GM23338 (cell line): ENCODE measurements at places on chromosomes 12 and 14. TPM values are rescaled to one million over a fixed set of nuclear protein-coding genes. Genes with fewer than 3 reads are reported as not detected.

DNA sequence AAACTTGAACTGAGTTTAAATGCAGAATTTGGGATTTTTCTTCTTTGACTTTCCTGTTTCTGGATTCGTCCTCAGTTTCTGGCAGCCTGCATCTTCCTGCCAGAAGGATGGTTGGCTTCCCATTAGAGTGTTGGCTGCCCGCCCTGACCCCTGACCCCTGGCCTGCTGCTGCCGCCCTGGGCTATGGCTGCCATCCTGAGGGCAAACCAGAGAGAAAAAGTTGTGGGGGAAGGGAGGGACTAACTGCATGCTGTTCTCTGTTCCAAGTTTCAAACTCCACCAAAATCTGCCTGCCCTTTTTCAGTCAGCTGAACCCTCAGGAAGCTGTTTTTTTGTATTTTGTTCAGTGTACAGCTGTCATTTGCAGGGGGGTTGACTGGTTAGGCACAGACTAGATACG, 48.4 kb downstream of the FNTB start:
- H3K36me3 ChIP-seq = no peaks in the 10 kb centered on the region; the same call in 1 of the 2 replicates
- no peak overlapping the region for H3K4me3 ChIP-seq
- H3K27me3 ChIP-seq = no peaks in the 10 kb centered on the region
- no peak overlapping the region for H3K27ac ChIP-seq
- no peaks in the 10 kb centered on the region for H3K4me1 ChIP-seq
- no peak for DNase-seq

The GLT1D1 gene
- total RNA-seq = 4.4 and 5.9 TPM in 2 replicates

DNA sequence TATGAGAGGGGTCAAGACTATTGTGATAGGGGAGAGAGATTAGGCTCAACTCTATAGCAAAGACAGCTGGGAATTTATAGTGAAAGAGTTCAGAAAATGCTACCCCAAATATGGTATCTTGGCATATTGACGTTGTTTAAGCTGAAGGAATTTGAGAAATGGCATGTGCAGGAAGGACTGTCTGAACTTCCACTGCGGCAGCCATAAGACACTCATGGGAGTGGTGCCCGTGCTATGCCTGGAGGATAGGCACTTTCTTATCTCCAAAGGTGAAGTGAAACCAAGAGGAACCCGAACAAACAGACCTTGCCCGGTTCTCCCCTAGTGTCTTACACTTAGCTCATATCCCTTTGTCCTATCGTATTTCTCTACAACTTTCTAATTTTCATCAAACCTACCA, 390.3 kb downstream of the TMTC2 start:
- DNase-seq = no peak
- H3K27me3 ChIP-seq = no peaks in the 10 kb centered on the region
- no peak overlapping the region for H3K27ac ChIP-seq
- no peak overlapping the region for H3K4me3 ChIP-seq
- H3K4me1 ChIP-seq = no peaks in the 10 kb centered on the region; the same call in 1 of the 2 replicates

The KCNC2 gene
- total RNA-seq = 0.10 TPM in 1 of 2 replicates, not detected in the other

DNA sequence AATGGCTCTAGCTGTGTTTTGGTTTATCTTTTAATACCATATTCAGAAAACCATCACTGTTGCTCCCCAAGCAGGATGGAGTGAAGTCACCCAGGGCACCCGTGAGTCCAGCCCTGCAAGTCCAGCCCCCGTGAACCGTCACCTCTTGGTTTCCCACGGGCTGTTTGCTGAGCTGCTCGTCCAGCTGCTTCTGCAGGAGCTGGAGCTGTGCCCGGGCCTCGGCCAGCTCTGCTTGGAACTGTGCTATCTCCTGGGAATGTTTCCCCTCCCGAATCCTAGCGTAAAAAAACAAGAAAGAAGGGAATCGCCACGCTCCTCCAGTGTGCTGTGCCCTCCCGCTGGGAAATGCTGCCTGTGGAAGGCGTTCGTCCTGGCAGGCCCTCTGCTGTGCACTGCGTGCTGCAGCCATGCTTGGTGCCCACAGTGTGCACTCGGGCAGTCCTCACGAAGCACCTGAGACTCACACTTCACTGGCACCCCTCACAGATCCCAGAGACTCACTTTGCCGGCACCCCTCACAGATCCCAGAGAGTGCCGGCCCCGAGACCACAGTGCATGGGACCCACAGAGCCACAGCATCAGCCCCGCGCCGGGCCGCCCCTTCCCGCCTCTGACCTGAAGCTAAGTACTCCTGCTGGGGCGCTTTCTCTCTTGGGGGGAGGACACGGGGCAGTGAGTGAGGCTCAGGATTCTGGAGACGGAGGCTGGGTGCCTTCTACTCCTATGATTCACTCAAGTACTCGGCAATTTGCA, 15.4 kb upstream of the ANKLE2 start:
- H3K27me3 ChIP-seq = no peaks in the 10 kb centered on the region
- H3K27ac ChIP-seq = no peak overlapping the region
- H3K36me3 ChIP-seq = peaks cover 20% of the 10 kb centered on the region
- no peaks in the 10 kb centered on the region for H3K4me1 ChIP-seq
- DNase-seq = no peak

DNA sequence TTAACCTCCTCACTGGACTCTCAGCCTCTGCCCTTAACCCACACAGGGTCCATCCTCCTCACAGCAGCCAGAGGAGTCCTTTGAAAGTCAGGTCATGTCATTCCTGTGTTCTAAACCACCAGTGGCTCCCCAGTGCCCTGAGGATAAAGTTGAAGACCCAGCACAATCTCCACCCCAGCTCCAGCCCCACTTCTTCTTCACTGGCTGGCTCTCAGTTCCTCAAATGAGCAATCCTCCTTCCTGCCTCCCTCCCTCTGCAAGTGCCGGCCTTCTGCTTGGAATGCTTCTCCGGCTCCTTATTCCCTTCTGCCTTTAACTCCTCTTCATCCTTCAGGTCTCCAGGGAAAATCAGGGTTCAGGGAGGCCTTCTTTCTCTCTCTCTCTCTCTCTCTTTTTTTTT, 32.0 kb upstream of the SPPL3 start:
- no peak for DNase-seq
- no peak overlapping the region for H3K4me3 ChIP-seq

The BRF1 gene
- 27.8 and 29.9 TPM in 2 replicates for total RNA-seq

- no peak for DNase-seq
- H3K36me3 ChIP-seq = no peaks in the 10 kb centered on the region
- H3K27me3 ChIP-seq = no peaks in the 10 kb centered on the region
- H3K4me1 ChIP-seq = 0 out of 2 replicates have a peak, but pooled peaks cover 6% of the 10 kb centered on the region
- H3K27ac ChIP-seq = no peak overlapping the region
Observed at GRCh38 chr12:26805401-26805971, 27.5 kb downstream of the ITPR2 start.
